ENCODE measurements at places on chromosomes 6 and 20. TPM values are rescaled to one million over a fixed set of nuclear protein-coding genes. Genes with fewer than 3 reads are reported as not detected.

DNA sequence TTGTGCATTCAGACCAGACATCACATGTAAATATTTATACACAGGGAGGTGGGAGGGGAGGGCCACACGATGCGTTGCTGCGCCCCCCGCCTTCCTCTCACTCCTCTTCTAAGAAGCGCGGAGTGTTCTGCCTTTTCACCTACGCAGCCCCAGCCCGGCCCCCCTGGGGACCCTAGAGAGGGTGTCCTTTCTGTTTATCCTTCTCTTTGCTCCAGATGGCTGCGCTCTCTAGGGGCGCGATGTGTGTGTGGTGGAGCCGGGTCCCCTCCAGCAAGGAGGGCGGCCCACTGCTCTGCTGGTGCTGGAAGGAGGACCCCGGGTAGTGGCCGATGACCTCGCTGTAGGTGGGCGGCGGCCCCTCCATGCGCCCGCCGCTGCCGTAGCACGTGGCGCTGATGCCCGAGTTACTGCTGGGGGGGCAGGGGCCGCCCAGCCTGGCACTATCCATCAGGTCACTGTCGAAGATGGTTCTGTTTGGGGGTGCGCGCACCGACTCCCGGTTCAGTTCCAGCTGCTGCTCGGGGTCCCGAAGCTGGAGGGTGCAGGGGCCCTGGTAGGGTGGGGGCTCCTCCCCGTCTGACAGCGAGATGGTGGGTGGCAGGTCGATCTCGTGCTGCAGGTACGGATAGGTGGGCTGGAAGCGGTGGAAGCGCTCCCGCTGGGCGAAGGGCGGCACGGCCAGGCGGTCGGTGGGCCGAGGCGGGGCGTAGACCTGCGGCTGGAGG is 31.8 kb upstream of the ZBP1 start:
- DNase-seq = no peak

DNA sequence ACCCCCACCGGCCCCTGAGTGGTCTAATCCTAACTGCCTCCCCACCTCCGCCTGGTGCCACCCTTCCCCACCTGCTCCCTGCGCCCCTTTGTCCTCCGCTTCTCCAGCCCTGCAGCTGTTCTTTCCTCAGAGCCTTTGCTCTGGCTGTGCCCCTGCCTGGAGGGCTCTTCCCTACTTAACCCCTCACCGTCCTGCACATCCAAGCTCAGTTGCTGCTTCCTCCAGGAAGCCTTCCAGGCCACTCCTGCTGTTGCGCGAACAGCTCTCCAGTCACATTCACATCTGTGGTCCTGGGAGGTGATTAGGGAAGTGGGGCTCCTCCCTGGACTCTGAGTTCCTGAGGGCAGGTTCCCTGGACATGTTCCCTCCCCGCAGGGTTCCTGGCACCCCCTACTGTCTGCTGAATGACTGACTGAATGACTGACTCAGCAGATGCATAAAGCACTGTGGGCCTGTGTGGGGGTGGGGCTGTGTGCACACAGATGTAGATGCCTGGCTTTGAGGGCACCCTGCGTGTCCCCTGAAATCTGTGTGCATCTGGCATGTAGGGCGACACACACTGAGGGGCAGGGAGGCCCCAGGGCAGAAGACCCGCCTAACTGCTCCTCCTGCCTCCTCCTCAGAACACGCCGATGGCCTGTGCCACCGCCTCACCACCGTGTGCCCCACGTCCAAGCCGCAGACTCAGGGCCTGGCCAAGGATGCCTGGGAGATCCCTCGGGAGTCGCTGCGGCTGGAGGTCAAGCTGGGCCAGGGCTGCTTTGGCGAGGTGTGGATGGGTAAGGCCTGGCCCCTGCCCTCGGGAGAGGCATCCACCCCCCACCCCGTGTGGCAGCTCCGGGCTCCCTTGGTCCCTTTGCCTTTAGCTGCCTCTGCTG is 51.4 kb downstream of the SRC start:
- no peak for DNase-seq

GRCh38 chr20:35133735-35134134 is 13.4 kb downstream of the EDEM2 start:
- no peak for DNase-seq

CPNE5 gene
- 0.78 TPM for total RNA-seq

GPR6 gene
- not detected for total RNA-seq

IL20RA gene
- 12.7 TPM for total RNA-seq

GRCh38 chr20:25353747-25354705 is 36.6 kb downstream of the ABHD12 start:
- DNase-seq = peak; percentile 55

GRCh38 chr6:8441452-8441851 is 6.1 kb upstream of the SLC35B3 start:
- no peak for DNase-seq

TNFRSF21 gene
- 26.0 TPM for total RNA-seq

- no peak for DNase-seq
Measured at GRCh38 chr20:63325554-63326313, 32.7 kb downstream of the COL20A1 start.

- DNase-seq = no peak
Measured at GRCh38 chr6:130840050-130840449, 12.8 kb downstream of the SMLR1 start.

GRCh38 chr20:48222595-48223180 is 437.4 kb upstream of the SULF2 start:
- DNase-seq = no peak
